ENCODE measurements at places on chromosomes 1 and 21.

GRCh38 chr1:72636631-72637030 is 354.3 kb upstream of the NEGR1 start:
- DNase-seq, result no peak

DNA sequence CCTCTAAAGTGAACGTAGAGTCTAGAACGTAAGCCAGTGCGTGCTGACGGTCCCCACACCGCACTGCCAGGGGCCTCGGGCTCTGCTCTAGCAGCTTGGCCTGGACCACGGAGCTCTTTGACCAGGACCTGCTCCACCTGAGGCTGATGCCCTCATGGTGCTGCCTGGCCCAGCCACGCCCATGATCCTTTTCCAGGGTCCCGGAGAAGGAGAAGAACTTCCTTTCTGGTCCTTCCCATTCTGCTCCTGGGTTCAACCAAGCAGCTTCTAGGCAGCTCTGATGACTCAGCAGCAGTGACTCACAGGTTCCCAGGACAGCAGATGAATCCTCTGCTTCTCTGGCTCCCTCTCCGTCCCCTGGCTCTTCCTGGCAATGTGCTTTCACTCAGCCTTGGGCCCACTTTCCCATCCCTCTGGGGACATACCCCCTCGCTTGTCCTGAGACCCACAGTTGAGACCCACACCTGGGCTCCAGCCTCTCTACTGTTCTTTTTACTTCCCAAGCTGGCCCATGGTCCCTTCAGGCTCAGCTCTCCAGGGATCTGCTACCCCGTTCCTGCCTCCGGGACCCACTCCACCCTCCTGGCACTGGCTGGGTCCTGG is 246.3 kb upstream of the RAB4A start:
- no peak for DNase-seq

GRCh38 chr1:70384542-70384941 is 26.5 kb upstream of the CTH start:
- DNase-seq, result no peak

GRCh38 chr1:111602302-111602701 is 17.3 kb upstream of the RAP1A start:
- no peak for DNase-seq

GRCh38 chr21:37183749-37184148 is 83.4 kb downstream of the VPS26C start:
- no peak for DNase-seq

GRCh38 chr1:212287261-212287895 is 2.2 kb downstream of the PPP2R5A start:
- no peak for DNase-seq

- no peak for DNase-seq
Observed at GRCh38 chr1:1206966-1207531, 657 bp upstream of the TNFRSF18 start.

GRCh38 chr1:235898126-235898525 is 31.4 kb upstream of the LYST start:
- DNase-seq, result no peak

GRCh38 chr1:180623579-180624347 is 8.1 kb upstream of the XPR1 start:
- no peak for DNase-seq

- no peak for DNase-seq
Observed at GRCh38 chr1:30952098-30952497, 43.5 kb upstream of the SDC3 start.

DNA sequence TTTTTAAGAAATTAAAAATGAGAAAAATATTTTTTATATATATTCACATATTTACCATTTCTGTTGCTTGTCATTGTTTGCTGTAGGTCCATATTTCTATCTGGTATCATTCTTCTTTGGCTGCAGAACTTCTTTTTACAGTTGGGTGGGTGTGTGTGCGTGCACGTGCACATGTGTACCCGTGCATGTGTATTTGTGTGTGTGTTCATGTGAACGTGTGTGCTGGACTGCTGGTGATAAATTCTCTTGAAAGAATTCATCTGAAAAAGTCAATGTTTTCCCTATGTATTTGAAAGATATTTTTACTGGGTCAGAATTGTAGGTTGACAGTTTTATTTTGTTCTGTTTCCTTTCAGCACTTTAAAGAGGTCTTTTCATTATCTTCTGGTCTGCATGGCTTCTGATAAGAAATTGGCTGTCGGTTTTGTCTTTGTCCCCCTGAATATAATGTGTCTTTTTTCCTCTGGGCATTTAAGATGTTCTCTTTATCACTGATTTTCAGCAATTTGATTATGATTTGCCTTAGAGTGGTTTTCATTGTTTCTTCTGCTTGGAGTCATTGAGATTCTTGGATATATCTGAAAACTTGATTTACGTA is 34.5 kb upstream of the DPH5 start:
- DNase-seq, result no peak

DNA sequence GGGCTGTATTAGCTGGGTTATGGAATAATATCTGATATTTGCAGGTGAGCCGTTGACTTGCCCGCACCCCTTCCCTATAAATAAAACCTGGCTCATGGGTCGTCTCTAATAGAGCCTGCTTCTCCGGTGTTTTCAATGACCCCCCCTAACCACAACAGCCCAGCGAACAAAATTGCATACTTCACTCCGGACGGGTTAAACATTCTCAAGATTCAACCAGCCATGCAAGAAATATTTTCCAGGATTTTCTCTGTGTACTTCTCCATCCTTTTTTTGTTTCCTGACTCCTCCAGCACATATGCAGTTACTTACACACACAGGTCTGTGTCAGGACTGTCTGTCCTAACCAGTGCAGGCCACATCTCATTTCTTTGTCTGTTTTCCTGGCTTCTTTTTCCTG is 267.7 kb downstream of the ZNF648 start:
- no peak for DNase-seq

DNA sequence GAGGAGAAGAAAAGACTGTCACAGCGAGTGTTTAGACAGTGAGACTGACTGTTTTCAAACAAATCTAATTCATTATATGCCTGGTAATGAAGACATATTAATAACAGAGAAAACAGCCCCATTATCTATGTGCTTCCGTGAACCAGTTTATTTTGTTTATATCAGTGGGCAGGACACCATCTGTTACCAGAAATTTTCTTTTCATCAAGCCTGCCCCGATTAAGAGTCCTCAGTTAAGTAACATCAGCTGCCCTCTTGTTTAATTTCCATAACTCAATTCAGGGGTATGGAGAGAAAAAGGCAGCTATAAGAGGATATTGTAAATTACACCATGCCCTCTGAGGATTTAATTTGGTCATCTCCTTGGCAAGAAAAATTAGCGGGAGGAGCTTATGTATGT is 94.0 kb downstream of the TMEM200B start:
- no peak for DNase-seq

DNA sequence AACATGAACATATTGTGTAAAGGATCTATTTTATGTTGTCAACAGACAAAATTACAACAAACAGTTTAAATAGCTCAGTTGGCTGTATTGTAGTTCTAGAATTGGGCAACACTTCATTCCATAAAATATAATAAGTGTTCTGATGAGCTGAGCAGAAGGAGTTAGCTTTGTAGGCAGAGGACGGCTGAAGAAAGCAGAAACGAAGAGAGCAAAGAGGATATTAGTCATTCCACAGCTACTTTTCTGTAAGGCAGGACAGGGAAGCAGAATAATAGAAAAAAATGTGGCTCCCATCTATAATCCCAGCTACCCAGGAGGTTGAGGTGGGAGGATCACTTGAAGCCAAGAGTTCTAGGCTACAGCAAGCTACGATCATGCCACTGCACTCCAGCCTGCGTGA is 20.2 kb upstream of the IVNS1ABP start:
- no peak for DNase-seq

GRCh38 chr21:41779659-41780058 is 12.8 kb upstream of the RIPK4 start:
- DNase-seq, result no peak

DNA sequence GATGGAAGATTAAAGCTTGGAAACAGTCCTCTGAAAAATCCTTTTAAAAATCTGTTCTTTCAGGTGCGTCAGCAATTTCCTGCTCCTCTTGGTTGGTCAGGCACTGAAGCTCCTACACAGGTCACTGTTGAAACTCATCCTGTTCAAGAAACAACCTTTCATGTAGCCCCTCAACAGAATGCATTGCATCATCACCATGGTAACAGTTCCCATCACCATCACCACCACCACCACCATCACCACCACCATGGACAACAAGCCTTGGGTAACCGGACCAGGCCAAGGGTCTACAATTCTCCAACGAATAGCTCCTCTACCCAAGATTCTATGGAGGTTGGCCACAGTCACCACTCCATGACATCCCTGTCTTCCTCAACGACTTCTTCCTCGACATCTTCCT is 145.3 kb downstream of the DYRK1A start:
- DNase-seq, result no peak

Measured in nucleus accumbens (tissue), 56 donors.